ENCODE measurements at places on chromosomes 1 and 21. TPM values are rescaled to one million over a fixed set of nuclear protein-coding genes. Genes with fewer than 3 reads are reported as not detected.

- DNase-seq = peak; percentile 44
Measured at GRCh38 chr1:84143796-84144565, at the start of gene PRKACB. Gene PRKACB, plus strand, starts transcription at chr1:84144271. Its CDS starts 91 bp downstream, at chr1:84144362.

Gene IL23R
- not detected for total RNA-seq

DNA sequence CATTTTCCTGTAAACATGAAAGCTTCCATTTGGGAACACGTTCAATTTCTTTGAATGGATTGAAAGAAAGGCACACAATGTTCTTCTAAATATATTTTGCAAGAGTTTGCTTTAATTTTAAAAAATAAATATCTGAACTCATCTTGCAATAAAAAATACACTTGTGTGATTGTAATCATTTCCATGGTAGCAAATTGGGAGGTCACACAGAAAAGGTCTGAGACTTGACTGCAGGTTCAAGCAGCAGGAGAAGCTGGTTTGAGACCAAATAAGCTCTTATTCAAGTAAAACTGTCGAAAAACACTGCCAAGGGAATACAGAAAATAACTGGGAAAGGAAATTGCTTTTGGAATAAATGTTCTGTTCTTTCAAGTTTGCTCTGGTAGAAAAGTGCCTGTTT is 498.9 kb downstream of the ADGRL2 start:
- DNase-seq = no peak

GRCh38 chr1:183209533-183210158 is 23.6 kb downstream of the LAMC2 start:
- peak; percentile 96 for DNase-seq

DNA sequence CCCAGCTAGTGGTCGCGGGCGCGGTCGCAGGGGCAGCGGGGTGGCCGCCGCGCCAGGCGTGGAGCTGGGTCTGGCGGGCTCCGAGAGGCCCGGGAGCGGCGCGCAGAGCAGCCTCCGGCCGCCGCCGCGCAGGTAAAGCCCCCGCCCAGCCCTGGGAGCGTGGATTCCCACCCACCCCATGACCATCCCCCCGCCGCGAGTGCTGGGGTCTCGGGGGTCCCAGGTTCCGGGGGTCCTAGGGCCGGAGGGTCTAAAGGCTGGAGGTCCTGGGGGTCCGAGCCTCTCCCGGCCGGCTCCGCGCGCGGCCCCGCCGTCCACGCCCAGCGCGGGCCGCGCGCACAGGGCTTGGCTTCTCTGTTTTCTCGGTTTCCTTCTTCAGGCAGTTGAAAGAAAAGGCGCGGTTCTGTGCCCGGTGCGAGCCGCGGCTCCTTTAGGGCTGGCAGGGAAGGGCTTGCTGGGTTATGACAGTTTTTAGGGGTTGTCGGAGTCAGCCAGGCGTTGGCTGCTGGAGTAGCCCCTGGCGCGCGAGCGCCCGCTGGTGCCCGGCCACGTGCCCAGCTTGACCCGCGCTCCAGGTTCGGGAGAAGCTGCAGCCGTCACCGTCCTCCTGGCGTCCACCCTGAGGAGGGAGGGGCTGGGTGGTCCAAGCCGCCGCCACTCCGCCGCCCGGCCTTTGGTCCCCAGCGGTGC is 359 bp downstream of the LRRC3 start:
- no peak for DNase-seq

Gene ARHGAP29
- total RNA-seq = 37.2 TPM

Gene ZC3H11A
- total RNA-seq = 81.1 TPM

- DNase-seq = peak; percentile 85
Measured at GRCh38 chr1:116521186-116521585, 49.6 kb downstream of the CD58 start.

Gene PDE9A
- total RNA-seq = not detected

GRCh38 chr1:210332233-210332632 is 3.5 kb downstream of the HHAT start:
- DNase-seq = no peak

GRCh38 chr21:45278156-45278911 is 9.4 kb downstream of the POFUT2 start:
- DNase-seq = no peak

Gene ZNF684
- 6.6 TPM for total RNA-seq

Gene CLIC6
- 0.02 TPM for total RNA-seq

Gene CD53
- 0.30 TPM for total RNA-seq

- DNase-seq = no peak
Measured at GRCh38 chr1:172288581-172288980, 131.9 kb upstream of the C1orf105 start.

Gene SYT11
- 15.8 TPM for total RNA-seq

Data from M059J (cell line).